ENCODE measurements at places on chromosomes 11 and 22.

DNA sequence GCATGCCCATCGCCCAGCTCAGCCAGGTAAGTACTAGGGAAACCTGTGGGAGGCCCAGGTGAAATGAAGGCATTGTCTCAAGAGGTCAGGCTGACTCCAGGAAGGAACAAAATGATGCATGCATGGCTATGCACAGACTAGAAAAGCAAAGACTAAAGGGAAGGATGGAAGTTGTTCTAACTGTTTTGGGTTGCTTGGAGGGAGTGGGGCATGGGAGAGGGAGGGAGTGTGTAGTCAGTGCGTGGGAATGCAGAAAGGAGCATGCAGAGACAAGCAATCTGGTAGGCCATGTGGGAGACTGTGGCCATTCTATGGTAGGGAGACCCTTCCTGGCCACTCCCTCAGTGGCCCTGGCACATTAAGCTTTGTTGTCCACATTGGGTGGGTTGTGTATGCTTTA is 2.9 kb downstream of the MICAL3 start:
- no peak for DNase-seq

DNA sequence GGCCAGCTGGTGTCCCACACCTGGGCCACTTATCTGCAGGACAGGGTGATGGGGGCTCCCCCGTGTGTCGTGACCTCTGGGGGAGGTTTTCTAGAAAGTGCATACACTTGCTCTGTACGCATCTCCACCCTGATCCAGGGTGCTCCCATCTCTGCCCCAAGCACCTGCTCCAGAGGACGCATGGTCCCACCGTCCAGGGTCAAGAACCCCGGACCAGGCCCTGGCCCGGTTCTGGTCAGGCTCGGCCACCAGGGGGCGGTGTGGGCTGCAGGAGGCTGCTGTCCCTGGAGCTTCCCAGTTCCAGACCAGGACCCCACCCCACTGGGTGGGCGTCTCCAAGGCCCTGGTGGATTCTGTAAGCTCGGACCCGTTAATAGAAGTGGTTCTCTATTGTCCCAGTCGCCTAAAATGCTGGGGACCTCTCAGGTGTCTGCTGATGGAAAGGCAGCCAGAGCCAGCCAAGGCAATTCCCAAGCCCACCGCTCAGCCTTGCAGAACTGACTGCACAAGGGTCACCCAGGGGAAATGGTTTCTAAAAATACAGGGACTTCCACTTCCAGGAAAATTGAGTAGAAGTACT is 34.7 kb upstream of the SEPTIN5 start:
- DNase-seq = no peak

DNA sequence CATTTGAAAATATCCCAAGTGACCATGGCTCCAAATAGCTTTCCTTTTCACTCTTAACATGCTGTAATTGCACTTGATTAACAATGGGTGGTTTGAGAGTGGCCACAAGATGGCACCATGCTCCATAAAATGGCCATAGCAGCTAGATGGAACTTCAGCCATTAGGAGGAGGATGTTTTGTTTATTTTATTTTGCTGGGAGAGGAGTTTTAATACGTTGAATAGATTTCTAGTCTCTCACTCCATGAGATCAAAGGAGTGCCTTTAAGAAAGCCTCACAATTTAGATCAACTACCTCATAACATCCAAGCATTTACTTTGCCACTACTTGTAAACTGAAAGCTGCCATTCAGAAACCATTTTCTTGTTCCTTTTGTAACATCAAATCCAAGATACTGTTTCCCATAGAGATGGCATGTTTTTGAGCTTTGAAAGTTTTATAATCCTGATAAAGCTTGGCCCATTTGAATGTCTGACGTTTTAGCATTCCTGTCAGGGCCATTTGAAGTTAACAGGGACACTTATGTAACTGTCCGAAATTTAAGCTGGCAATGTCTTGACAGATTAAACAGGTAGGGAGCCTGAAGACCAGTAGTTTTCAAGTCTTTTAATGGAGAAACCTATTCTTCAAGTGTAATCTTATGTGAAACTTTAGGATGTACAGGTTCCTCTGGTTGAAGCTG is 4.7 kb downstream of the FEN1 start:
- DNase-seq = peak; percentile 53

DNA sequence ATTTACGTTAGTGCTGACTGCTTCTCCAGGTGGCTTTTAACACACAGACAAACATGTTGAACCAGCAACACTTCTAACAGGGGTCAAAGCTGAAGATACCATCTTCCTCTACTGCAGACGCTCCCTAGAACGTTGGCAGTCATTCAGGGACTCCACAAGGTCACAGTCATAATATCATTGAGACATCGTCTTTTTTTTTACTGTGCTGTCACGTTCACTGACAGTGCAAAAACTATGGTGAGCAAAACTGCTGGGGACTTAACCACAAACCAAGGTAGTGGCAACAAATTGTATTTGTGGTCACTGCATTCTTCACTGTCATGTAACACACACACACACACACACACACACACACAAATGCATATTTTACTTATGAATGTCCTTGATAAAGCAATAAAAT is 244.9 kb downstream of the CASP12 start:
- DNase-seq = no peak

- peak; percentile 45 for DNase-seq
These were observed 243.9 kb upstream of the SYN3 start for GRCh38 chr22:33302049-33302545.

Data from NCI-H1694 treated with DMSO at 0.1 percent for 48 hours (cell line).